Right ventricle myocardium inferior (tissue), 1 donor: ENCODE measurements at places on chromosomes 11 and 22. TPM values are rescaled to one million over a fixed set of nuclear protein-coding genes. Genes with fewer than 3 reads are reported as not detected.

Gene MMP1
- total RNA-seq: not detected

- no peak for DNase-seq
These were observed 35.7 kb downstream of the CLMP start for GRCh38 chr11:123159183-123159857.

GRCh38 chr22:44179989-44180705, 578 bp upstream of the PARVG start:
- DNase-seq: no peak

Gene OR5P2
- not detected for total RNA-seq

DNA sequence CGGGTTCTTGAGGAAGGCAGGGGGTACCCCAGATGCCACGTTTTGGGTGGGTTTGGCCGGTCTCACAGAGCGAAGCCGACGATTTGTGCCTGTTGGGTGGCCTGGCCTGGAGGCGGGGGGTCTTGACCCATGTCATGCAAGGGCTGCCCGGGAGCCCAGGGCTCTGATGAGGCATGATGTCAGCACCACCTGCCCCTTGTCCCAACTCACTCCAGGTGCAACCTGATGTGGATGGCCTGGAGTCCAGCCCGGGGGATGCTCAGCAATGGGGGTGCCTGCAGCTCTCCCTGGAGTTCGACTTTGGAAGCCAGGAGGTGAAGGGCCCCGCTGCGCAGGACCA, 851 bp downstream of the SYT8 start:
- DNase-seq: no peak

- no peak for DNase-seq
These were observed 38.9 kb downstream of the GRIA4 start for GRCh38 chr11:105648762-105649161.

- DNase-seq: no peak
These were observed 387.7 kb downstream of the TMEM135 start for GRCh38 chr11:87425391-87425790.

Gene MYO7A
- total RNA-seq: 7.0 TPM
